ENCODE measurements at places on chromosomes 12 and 14.

- DNase-seq = no peak
Observed at GRCh38 chr12:69563166-69563762, 22.0 kb upstream of the CCT2 start.

- no peak for DNase-seq
Observed at GRCh38 chr12:78914859-78915331, 50.3 kb downstream of the SYT1 start.

- no peak for DNase-seq
Observed at GRCh38 chr14:53896726-53897125, 59.9 kb downstream of the BMP4 start.

- no peak for DNase-seq
Observed at GRCh38 chr12:120646044-120646443, 5.6 kb downstream of the CABP1 start.

DNA sequence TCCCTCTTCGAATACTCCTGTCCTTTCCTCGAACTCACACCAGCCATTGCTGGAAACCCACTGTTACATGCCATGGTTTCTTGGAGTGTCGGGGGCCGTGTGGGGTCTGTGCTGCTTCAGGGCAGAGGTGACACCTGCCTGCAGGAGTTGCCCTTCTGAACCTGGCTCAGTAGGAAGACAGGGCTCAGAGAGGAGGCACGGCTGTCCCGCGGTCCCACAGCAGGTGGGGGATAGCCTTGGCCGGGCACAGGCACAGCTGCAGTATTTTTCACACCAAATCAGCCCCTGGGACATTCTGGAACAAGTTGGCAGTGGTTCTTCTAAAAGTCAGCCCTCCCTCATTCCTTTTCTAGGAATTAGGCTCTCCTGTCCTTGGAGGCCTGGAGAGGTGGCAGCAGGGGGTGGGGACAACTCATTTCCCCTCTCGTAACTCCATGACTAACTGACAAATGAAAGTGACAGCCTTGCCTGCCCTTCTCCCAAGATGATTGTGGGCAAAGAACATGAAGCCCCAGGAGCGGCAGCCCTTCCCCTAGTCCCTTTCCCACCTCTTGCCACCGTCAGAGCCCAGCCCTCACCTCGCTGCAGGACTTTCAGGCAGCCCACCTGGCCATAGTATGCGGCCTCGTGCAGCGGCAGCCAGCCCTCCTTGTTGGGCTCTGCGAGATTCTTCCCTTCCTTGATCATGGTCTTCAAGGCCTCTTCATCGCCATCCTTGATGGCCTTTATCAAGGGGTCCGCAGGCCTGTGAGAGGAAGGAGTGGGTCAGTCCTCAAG is 22.4 kb downstream of the ASB2 start:
- DNase-seq = no peak

GRCh38 chr12:112305951-112306350 is 76.3 kb downstream of the HECTD4 start:
- no peak for DNase-seq

GRCh38 chr12:78101946-78102635 is 271.4 kb downstream of the NAV3 start:
- no peak for DNase-seq

GRCh38 chr14:104515811-104516780 is 63.5 kb upstream of the C14orf180 start:
- DNase-seq = no peak

Measured in left forelimb (tissue), 1 donor.